Anterior cingulate cortex (tissue), 58 donors: ENCODE measurements at places on chromosomes 11 and 22.

GRCh38 chr11:106022795-106023275, 795 bp upstream of the MSANTD4 start:
- no peak for DNase-seq

DNA sequence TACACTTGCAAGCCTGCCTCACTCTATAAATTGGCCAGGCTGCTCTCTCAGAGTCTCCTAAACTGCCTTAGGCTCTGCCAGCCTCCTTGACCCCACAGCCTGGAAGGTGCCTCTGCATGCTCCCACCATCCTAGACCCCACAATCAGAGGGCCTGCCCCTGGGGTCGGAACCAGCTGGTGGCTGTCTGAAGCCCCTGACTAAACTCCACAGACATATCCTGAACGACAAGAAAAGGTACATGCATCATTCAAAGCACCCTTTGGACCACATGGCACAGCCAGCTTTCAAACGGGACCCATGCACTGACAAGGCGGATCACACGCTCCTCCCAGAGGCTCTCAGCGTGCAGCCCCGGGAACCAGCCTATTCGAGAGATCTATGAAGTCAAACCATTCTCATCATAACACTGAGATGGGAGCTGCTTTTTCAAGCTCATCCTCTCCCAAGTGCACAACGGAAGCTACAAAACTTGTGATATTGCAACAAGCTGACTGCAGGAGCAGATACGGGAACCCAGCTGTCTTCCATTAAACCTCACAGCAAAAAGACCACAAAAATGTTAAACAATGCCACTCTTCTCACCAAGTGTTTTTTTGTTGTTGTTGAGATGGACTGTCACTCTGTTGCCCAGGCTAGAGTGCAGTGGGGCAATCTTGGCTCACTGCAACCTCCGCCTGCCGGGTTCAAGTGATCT, 8.1 kb downstream of the SHANK2 start:
- DNase-seq = no peak

DNA sequence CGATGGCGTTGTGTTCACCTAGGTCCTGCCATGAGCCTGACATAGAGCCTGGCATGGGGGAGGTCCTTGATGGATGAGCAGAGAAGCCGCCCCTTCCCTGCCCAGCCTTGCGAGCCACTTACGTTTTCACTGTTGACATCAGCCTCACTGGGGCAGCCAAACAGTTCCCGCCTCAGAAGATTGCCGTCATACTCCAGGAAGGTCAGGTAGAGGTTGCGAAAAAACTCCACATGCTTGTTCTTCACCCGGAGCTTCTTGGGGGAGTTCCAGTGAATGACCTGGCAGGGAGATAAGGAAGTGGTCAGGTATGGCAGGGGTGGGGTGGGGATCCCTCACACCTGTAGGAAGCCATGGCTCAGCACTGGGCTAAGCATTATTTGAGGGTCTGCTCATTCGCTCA, 279.3 kb upstream of the SYN3 start:
- no peak for DNase-seq

GRCh38 chr11:118310781-118311485, 6.4 kb downstream of the CD3E start:
- no peak for DNase-seq

DNA sequence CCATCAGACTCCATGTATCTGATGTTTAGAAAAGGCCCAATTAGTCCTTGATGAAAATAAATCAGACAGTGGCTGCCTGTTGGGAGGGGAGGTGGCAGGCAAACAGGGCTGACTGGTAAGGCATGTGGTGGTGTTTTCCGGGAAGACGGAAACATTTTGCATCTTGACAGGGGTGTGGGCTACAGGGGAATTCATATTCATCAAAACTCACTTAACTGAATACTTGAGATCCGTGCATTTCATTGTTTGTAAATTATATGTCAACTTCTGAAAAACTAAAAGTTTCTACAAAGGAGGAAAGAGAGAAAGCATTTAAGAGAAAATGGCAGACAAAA, 10.1 kb upstream of the MOB2 start:
- DNase-seq = no peak

- DNase-seq = no peak
Measured at GRCh38 chr11:43834286-43834685, 46.3 kb upstream of the ALKBH3 start.

- DNase-seq = no peak
Measured at GRCh38 chr11:20634044-20634443, 34.6 kb downstream of the SLC6A5 start.

DNA sequence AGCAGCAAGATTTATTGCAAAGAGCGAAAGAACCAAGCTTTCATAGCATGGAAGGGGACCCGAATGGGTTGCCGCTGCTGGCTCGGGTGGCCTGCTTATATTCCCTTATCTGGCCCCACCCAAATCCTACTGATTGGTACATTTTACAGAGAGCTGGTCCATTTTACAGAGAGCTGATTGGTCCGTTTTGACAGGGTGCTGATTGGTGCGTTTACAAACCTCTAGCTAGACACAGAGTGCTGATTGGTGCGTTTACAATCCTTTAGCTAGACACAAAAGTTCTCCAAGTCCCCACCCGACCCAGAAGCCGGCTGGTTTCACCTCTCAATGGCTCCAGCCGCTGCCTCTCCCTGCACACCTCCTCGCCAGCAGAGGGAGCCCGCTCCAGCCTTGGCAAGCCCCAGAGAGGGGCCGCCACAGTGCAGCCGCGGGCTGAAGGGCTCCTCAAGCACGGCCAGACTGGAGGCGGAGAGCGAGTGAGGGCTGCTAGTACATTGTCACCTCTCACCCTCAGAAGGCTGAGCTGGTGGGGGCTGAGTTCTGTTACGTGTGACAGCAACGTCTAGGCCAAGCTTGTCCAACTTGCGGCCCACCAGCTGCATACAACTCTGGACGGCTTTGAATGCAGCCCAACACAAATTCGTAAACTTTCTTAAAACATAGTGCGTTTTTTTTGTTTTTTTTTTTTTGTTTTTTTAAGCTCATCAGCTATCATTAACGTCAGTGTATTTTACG, 8.7 kb downstream of the PTH start:
- DNase-seq = no peak

GRCh38 chr11:118200497-118200896, 24.1 kb upstream of the SCN2B start:
- DNase-seq = no peak

DNA sequence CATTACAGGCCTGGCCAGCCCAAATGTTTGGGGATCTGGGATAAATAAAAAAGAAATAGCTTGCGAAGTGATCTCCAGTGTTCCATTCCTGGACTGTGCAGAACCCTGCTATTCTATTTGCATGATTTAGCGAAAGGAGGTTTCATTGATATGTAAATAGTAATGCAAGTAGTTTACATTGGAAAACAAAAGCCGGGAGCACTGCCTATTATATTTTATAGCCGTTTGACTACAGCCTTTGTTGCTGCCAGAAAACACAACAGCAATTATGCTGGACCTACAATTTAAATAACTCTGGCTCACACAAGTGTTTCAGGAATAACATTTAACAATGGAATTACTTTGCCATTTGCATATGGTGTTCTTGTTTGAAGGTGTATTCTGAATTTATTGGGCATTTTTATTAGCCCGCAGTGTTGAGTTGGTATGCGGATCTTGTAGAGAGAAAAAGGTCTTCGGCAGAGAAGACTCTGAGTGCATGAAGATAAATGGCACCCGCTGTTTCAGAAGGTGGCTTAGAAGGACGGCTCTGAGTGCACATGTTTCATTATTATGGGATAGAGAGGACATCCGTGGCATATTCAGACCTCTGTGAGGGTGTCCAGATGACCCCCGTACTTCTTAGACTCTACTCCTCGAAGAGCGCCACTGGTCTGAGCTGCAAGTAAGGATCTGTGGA, 315.0 kb downstream of the BRD1 start:
- no peak for DNase-seq

DNA sequence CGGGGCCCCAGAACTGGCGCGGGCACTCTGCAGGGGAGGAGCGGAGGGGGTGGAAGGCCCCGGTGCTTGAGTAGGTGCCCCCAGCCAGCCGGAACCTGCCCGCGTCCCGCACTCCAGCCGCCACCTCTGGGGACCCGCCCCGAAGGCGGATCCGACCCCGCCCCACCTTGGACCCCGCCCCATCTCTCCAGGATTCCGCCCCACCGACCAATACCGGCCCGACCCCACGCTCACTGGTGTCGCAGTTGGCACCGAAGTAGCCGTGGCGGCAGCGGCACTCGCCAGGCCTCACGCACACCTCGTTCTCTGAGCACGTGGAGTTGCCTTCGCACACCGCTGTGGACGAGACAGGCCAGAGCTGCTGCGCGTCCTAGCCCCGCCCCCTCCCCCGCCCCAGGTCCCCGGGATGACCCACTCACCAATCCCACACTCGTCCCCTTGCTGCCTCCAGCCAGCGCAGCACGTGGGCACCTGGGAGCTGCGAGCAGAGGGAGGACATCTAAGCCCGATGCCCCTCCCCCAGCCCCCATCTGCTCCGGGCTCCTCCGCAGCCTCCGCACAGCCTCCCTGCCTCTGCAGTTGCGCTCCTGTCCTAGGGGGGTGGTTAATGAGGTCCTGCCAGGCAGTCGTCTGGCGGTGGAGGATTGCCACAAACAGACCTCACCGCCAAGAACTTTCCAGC, 6.0 kb downstream of the SCARF2 start:
- no peak for DNase-seq

DNA sequence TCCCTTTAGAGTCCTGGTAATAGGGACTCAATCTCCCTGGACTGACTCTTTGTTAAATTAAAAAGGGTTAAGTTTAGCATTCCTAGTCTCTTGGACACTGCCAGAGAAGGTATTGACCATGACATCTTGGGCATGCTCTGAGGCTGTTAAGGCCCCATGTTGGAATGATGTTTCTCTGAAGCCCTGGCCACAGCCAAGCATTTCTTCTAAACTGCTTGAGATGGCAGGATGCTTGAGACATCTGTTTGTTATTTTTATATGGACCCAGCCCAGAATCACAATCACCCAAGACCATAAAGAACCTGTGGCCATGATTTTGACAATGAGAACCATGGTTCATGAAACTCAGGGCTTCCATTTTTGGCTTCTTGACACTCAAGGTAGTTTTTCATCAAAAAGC, 5.5 kb upstream of the ANKK1 start:
- DNase-seq = no peak

GRCh38 chr22:19106886-19107729, 15.1 kb downstream of the DGCR2 start:
- DNase-seq = no peak

GRCh38 chr22:19065298-19065859, 56.8 kb downstream of the DGCR2 start:
- no peak for DNase-seq

DNA sequence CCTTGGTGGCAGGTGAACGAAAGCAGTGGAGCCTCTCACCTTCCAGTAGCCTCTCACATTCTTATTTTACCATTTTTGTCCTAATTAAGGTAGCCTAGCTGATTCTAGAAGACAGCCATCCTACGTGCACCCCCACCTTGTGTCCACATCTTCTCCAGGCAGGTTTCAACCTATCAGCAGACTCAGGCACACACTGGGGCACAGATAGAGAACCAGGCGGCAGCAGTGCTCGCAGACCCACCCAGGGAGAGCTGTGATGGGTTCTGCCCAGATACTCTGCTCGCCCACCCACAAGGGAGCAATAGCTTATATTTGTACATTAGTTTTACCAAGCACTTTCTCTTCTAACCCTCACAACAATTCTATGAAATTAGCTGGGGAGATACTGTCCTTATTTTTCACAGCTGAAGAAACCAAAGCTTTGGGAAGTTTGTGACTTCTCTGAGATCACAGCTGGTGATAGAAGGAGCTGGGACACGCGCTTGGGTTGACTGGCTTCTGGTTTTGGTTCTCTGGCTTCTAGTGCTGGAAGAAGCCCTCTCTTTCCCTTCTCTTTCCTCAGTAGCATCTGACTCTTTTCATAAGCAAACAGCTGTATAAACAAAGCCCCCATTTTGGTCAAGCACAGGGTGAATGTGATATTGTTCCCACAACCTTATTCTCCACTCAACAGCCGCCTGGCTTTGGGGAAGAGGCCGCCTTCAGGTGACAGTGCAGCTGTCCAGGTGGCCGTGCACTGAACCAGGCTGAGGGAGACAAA, 36.9 kb downstream of the PPP2R1B start:
- DNase-seq = no peak

GRCh38 chr11:127002669-127003259, 2.2 kb upstream of the KIRREL3 start:
- no peak for DNase-seq

DNA sequence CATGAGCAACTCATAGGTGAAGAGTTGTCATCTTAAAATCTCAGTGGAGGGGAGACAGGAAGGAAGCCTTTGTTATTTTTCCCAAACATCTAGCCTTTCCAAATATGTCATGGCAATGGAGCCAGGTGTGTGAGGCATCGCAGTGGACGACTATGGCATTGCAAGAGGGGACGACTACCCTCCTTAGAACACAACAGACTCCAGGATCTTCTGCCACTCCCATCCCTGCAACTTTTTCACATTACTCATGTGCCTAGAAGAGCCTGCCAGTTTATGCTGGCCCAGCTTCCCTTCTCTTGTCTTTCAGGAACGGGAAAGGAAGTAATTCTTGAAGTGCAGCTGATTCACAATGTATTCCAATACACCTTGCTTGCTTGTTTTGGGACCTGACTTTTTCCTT, 1008.4 kb downstream of the OPCML start:
- no peak for DNase-seq

DNA sequence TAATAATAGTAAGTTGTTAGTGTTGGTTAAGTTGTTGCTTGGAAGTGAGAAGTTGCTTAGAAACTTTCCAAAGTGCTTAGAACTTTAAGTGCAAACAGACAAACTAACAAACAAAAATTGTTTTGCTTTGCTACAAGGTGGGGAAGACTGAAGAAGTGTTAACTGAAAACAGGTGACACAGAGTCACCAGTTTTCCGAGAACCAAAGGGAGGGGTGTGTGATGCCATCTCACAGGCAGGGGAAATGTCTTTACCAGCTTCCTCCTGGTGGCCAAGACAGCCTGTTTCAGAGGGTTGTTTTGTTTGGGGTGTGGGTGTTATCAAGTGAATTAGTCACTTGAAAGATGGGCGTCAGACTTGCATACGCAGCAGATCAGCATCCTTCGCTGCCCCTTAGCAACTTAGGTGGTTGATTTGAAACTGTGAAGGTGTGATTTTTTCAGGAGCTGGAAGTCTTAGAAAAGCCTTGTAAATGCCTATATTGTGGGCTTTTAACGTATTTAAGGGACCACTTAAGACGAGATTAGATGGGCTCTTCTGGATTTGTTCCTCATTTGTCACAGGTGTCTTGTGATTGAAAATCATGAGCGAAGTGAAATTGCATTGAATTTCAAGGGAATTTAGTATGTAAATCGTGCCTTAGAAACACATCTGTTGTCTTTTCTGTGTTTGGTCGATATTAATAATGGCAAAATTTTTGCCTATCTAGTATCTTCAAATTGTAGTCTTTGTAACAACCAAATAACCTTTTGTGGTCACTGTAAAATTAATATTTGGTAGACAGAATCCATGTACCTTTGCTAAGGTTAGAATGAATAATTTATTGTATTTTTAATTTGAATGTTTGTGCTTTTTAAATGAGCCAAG, 2.7 kb downstream of the NEAT1 start:
- no peak for DNase-seq

GRCh38 chr22:39207141-39208012, 37.4 kb downstream of the PDGFB start:
- DNase-seq = no peak

DNA sequence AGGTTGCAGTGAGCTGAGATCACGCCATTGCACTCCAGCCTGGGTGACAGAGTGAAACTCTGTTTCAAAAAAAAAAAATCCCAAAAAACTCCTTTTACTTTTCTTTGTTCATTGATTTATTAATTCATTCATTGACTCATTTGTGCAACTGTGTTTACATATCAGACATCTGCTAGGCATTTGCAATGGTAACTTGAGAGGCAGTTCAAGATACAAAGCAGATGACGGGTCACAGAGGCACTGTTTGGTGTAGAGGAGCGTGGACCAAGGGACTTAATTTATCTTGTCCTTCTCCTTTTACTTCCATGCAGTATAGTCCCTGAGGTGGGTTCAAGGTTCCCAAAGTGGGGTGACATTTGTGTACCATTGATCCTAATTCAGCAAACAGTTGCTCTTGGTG, 71.4 kb downstream of the KIAA1671 start:
- DNase-seq = no peak
